ENCODE measurements at places on chromosomes 13 and 19.

DNA sequence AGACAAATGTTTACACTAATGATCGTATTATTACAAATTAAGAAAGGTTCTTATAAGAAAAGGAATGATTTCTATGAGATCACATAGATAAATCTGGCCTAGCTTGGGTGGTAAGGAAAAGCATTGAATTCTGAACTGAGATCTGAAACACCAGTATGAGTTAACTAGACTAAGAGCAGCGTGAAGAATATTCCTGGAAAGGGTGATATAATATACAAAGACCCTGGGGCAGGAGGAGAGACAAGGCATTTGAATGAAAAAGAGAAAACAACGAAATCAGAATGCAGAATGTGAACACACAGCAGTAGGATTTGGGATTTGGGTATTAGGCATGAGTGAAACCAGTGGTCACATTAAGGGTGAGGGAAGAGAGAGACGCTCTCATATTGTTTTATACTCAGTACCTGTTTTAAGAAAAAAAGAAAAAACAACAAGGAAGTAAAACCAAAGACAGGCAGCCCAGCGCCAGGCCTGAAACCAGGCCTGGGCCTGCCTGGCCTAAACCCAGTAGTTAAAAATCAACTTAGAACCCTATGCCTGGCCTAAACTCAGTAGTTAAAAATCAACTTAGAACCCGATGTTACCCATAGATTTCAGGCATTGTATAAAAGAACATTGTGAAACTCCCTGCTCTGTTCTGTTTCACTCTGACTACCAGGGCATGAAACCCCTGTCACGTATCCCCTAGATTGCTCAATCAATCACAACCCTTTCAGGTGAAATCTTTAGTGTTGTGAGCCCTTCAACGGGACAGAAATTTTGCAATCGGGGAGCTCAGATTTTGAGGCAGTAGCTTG lies 287.1 kb downstream of the ITGBL1 start:
- no peak for ATAC-seq

DNA sequence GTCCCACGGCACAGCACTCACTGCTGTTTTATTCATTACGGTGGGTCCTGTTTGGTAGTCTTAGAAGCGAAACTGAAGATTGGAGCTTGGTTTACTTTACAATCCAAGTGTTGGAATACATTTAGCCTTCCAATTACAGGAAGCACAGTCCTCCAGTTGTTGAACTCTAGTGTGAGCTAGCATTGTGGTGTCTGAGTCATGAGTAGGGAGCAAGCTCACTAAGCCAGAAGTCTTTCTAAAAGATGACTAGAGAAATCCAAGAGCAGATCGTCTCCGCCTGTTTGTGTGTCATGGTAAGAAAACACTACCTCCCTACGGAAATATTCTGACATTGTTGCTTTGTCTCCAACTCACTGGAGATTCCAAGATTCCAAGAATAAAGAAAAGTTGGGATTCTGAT lies 10.1 kb upstream of the SHISA2 start:
- no peak for ATAC-seq

DNA sequence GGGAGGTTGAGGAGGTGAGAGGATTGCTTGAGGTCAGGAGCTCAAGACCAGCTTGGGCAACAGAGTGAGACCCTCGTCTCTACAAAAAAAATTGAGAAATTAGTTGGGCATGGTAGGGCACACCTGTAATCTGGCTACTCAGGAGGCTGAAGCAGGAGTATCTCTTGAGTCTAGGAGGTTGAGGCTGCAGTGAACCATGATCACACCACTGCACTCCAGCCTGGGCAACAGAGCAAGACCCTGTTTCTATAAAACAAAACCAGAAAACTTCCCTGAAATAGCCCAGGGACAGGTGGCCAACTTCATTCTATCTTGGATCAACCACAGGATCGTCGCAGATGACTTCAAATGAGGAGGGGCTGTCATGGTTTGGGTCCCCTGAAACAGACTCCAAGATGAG lies 28.7 kb downstream of the COLGALT1 start:
- no peak for ATAC-seq

- ATAC-seq = peak; percentile 68
Measured at GRCh38 chr19:53076984-53077383, 26.2 kb downstream of the ZNF160 start.

DNA sequence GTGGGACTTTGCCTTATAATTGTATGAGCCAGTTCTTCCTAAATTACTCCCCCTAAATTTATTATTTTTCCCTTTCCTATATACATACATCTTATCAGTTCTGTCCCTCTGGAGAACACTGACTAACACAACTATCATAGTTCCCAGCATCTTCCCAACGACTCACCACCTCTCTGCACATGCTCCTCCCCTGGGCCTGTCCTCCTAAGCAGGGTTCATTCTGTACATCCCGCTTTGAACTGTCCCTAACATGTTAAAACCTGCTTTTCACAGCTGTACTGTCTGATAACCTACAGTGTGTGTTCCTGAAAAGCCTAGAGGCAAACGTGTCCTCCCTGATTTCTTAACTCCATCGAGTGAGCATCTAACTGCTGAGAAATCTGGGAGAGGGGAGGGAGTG lies 141.7 kb downstream of the EFNB2 start:
- no peak for ATAC-seq

GRCh38 chr13:109361562-109362289 lies 424.7 kb downstream of the IRS2 start:
- peak; percentile 84 for ATAC-seq

DNA sequence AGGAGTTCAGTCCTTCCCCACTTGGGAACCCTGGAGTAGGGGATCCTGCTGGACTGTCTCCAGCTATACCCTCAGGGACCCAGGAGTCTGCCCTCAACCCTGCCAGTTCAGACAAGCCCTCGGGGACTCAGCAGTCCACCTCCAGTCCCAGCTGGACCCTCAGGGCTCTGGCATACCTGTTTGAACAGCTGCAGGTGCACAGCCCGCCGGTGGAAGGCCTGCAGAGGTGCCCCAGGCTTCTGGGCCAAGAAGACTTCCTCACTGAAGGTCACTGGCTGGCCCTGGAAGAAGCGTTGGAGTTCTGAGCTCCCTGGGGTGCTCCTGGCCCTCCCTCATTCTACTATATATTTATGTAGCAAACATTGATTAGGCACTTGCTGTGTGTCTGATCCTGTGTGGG lies 8.6 kb downstream of the CRB3 start:
- no peak for ATAC-seq

GRCh38 chr13:27203854-27204253 lies 32.2 kb upstream of the USP12 start:
- no peak for ATAC-seq

DNA sequence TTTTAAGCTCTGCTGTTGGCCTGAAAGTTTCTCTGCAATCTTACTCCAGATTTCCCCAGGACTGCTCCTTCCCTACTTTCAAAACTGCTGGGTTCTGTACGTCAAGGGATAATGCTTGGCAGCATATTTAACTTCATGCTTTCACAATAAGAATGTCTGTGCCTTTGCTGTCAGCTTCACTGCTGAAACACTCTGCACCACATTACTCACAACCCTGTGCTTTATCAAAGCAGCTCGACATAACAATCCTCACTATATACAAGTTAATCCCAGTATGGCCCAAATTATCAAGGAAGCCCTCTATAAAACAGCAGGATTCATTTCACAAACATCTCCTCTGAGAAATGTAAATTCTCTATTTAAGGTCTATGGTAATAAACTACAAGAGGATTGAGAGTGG lies 17.5 kb downstream of the LATS2 start:
- ATAC-seq = peak; percentile 35

GRCh38 chr19:5672708-5673459 lies 7.4 kb downstream of the MICOS13 start:
- ATAC-seq = no peak

DNA sequence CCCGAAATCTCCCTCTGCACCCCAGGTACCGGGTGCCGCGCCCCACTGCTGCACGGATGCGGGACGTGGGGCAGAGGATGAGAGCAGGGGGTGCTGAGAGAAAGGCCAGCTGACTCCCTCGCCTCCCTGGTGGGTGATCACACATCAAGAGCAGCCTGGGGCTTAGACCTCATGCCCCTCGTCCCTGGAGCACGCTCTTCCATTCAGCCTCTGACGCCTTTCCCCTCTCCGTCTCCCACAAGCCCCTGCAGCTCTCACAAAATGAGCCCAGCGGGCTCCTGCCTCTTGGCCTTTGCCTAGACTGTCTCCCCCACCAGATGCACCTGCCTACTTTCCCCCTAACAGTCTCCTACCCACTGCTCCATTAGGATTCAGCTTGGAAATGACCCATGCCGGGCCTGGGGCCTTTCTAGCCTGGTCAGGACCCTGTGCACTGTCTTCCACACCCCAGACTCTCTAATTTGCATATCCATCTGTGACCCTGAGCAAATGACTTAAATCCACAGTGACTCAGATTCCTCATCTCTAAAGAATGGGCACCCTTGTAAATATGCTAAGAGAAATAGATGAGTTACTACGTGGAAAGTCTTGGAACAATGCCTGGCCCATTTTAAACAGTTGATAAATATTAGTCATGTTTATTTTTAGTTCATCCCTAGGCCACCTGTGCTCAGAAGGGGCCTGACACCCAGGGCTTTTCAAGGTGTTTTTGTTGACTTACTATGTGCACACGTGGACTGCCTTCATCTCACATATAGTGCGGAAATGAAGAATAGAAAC lies 582 bp upstream of the PTPRH start:
- peak; percentile 51 for ATAC-seq

- ATAC-seq = no peak
Measured at GRCh38 chr13:48221686-48222187, 11.3 kb upstream of the ITM2B start.

DNA sequence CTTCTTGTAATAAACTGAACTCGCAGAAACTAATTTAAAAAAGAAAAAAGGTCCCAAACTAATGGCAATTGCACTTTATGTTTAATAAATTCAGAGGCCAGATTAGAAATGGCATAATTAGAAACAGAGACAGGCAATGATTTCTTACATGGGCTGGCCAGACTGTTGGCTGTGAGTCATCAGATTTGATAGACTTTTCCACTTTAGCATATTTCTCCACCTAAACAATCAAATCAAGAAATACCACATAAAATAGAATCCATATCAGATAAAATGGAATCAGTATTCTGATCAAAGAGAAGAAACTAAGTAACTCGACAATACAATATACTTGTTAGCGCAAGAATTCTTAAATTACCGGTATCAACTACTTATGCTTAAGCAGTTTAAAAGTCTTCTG lies 29.0 kb downstream of the EXOSC8 start:
- no peak for ATAC-seq

- peak; percentile 31 for ATAC-seq
Measured at GRCh38 chr13:112053744-112054615, 13.0 kb upstream of the SOX1 start.

DNA sequence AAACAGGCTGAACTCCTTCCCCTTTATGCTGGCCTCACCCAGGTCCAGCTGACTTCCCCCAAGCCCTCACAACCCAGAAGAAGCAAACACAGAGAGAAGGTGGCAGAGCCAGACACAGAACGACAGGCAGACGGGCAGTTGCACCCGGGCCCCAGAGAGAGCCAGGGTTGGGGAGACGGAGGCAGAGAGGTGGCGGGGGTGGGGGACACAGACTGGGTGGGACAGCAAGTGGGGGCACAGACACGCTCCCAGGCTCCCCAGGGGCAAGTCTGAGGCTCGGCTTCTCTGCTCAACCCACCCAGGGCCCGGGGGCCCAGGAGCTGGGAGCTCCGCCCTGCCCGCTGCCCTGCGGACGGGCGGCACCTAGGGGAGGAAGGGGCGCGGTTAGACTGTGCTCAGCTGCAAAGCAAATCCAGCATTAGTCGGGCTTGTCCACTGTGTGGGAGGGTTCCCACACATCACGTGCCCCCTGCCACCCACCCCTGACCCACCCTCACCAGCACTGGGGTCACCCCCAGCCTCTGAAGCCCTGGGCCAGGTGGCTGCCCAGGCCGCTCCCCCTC lies 31.3 kb upstream of the ASF1B start:
- peak; percentile 88 for ATAC-seq

DNA sequence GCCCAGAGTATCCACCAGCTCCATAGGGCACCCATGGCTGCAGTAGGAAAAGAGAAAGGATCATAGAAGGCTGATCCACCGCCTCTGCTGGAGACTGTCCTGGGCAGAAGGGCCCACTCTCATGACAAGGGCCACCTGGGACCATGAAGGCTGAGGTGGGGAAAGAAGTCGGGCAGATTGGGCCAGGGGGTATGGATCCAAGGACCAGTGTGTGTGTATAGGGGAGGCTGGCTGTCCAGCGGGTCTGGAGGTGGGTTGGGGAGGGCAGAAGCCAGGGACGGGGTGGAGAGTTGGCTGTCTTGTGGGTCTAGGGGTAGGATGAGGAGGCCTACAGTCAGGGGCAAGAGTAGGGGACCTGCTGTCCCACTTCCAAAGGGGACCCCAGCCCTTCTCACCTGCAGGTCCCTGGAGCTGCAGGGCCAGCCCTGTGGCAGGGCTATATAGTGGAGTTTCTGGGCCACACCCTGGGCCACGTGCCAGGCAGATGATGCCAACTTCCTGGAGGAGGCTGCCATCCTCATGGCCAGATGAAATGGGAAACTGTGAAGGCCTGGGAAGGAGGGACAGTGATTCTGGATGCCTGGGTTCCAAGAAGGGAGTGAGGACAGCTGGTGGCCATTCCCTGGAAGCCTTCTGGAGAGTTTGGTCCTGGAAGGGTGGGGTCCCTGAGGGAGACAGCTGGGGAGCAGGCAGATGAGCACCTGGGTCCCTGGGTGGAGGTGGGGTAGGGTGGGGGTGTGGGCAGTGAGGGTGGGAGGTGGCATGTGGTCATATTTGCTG lies at the start of gene FCGBP:
Gene FCGBP (minus strand): TSS at position 51 of the 780 bp plus-strand sequence.
- no peak for ATAC-seq

DNA sequence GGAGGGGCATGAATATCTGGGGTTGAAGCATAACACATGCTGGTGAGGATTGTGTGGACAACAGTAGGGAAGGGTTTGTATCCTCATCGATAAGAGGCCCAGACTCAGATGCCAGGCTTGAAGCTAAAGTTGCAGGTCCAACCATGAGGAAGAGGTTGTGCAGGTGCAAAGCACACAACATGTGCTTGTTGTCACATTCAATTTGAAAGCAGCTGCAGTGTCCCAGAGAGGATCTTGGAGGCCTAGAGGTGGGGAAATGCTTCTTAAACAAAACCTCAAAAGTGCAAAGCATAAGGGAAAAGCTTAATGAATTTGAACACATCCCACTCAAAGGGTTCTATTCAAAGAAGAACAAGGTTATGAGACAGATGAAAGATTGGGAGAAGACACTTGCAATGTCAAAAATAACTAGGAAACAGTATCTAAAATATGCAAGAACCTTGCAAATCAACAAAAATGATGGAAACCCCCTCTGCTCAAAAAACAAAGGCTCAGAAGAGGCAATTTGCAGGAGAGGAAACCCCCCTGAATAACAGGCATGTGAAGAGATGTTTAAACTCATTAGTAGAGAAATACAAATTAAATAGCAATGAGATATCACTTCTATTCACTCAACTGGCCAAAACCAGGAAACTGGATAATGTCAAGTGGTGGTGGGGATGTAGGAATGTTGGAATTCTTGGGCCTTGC lies 187.1 kb downstream of the KATNAL1 start:
- no peak for ATAC-seq

- no peak for ATAC-seq
Measured at GRCh38 chr13:21625366-21625765, 21.4 kb upstream of the MICU2 start.

- ATAC-seq = no peak
Measured at GRCh38 chr19:56114051-56114777, 6.9 kb downstream of the ZNF787 start.
